ENCODE measurements at places on chromosomes 4 and X.

- no peak for DNase-seq
Measured at GRCh38 chrX:17412692-17413091, 37.7 kb downstream of the NHS start.

GRCh38 chr4:115575851-115576250, 462.4 kb upstream of the NDST4 start:
- no peak for DNase-seq

DNA sequence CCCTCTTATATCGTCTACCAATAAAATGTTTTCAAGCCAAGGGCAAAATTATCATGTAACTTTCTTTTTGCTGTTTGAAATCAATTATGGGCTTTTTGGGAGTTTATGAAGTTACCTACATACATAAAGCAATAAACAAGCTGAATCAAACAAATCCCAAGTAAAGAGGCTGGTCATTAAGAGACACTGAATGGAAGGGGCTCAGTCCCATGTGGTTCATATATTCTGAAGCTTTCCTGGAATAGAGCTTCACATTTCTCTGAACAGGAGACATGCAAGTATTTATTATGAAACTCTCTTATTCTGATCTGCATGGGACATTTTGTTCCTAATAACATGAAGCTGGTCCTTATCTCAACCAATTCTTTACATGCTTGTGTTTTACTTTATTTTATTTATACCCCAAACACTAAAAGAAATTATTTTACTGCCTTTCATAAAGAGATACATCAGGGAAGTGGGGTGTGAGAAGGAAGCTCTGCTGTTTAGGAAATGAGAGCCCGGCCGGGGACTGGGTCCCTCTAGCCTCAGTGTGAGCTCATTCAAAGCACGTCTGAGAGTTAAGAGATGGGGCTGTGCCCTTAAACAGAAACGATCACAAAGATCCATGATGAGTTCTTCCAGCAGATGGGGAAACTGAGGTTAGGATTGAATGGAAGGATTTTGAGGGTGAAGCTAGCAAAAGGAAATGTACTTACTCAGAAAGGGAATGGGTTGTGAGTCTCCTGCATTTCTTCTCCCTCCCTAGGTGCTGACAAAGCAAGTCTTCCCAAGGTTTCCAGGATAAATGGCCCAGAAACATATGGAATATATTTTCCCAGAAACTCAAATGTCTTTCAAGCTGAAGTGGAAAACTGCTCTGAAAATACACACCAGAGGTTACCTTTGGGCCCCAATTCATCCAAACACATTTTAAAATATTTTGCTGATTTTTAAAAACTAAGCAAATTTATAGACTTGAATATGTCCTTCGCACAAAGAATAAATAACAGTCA, 93.1 kb upstream of the LNX1 start:
- no peak for DNase-seq

DNA sequence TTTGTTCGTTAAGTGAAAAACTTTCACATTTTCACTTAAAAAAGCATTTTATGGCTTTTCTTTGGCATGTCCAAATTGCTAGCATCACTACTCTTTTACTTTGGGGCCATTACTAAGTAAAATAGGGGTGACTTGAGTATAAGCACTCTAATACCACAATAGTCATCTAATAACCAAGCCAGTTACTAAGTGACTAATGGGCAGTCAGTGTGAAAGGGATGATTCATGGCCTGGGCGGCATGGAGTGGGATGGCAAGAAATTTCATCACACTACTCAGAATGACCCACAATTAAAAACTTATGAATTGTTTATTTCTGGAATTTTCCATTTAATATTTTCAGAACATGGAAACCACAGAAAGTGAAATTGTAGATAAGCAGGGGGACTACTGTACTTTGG, 60.9 kb downstream of the BMP15 start:
- DNase-seq, result no peak

- peak; percentile 18 for DNase-seq
Measured at GRCh38 chr4:129641179-129641578, 545.2 kb downstream of the C4orf33 start.
